ENCODE measurements at places on chromosomes 2 and 18.

GRCh38 chr2:169286624-169287231 lies 75.6 kb downstream of the LRP2 start:
- no peak for DNase-seq

GRCh38 chr2:48315896-48316194 lies 214.1 kb upstream of the STON1 start:
- no peak for DNase-seq

- peak; percentile 40 for DNase-seq
Measured at GRCh38 chr2:86223140-86223926, 24.1 kb downstream of the MRPL35 start.

GRCh38 chr18:59395226-59396175 lies 36.4 kb upstream of the LMAN1 start:
- DNase-seq, result no peak

DNA sequence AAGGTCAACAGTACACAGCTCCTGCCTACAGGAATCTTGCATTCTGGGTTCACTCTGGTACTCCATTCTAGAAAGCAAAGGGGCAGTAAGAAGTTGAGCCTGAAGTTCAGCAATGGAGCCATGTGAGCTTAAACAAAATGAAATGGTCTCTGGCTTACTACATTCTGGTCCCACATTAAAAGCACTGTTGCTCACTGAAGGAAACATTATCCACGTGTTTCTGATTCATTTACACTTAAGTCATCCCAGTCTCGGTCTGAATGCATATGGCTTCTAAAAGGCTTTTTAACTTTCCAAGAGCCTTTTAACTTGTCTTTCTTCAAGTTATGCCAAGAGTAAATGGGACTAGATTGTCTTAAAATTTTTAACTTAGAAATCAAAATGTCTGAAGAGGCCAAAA lies 177.8 kb downstream of the LNPK start:
- no peak for DNase-seq

- no peak for DNase-seq
Measured at GRCh38 chr2:183166210-183166609, 42.0 kb downstream of the NUP35 start.

GRCh38 chr18:23106575-23106974 lies 28.7 kb upstream of the CABLES1 start:
- DNase-seq, result no peak

GRCh38 chr18:59061914-59062642 lies 77.6 kb upstream of the SEC11C start:
- DNase-seq, result no peak
